Fibroblast of skin of right quadriceps (primary cell): ENCODE measurements at places on chromosomes 6 and 20.

GRCh38 chr6:47106721-47107197 lies 64.6 kb upstream of the ADGRF1 start:
- DNase-seq: no peak

DNA sequence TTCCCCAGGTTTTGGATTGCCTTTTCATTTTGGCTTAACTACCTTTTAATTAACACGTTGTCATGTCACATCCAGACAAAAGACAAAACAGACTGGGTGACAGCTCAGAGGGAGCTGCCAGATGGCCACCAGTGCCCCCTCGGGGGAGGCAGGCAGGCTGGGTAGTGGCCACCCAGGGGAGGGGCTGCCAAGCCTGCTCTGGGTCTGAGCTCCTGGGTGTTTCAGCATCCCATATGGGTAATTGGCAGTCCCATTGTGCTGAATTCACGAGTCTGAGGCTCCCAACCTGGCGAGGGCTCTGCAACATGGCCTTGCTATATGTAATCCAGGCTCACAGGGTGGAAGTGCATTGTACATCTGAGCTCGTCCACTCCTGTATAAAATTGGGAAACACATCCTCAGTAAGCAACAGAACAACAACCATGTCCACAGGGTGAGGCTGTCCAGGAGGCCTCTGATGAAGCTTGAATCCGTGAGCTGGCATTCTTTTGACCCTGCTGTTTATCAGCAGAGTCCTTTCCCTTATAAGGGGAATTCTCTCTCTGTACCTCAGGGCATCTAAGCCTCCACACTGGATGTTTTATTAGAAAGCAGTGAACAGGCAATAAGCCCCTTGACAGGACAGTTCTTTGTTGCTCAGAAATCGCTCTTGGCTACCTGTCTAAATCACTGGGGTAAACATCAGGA lies 111.7 kb upstream of the SLC22A23 start:
- no peak for DNase-seq

GRCh38 chr6:713351-713750 lies 20.4 kb upstream of the EXOC2 start:
- DNase-seq: no peak

- DNase-seq: peak; percentile 28
These were observed 64.8 kb upstream of the FOXQ1 start for GRCh38 chr6:1247056-1247455.

DNA sequence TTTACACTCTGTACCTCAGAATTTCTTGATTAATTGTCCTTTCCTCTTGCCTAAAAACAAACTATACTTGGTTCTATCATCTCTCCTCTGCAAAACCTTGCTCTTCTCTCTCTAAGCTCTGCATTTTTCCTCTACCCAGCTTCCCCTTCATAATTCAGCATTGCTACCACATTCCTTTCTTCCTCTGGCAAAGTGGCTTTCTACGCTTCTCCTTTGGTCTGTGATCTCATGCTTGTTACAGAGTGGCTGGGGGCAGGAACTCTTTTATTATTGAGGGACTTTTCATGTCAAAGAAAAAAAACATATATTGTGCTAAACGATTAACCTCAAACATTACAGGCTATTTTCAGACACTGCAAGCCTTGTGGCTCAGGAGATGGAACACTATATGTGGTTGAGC lies 333.3 kb upstream of the KCNQ5 start:
- peak; percentile 28 for DNase-seq

DNA sequence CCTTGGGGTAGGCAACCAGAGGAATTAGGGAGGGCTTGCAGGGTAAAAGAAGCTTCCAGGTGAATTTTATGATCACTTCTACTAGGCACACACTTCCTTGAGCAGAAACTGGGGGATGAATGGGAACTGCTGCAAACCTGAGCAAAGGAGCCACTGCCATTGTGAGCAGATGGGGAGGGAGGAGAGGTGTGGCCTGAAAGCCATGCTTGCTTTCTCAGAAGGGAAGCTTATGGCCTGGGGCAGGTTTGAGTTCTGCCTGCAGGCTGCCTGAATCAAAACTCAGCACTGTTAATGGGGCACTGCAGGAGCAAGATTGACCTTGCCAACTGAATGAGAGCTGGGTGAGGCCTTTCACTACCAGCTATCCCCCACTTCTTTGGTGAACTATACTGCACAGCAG lies 328.1 kb downstream of the NKAIN2 start:
- no peak for DNase-seq

- DNase-seq: no peak
These were observed 711.1 kb downstream of the KIF16B start for GRCh38 chr20:15862178-15862577.

GRCh38 chr6:71388856-71389527 lies 100.4 kb downstream of the OGFRL1 start:
- DNase-seq: no peak

GRCh38 chr20:10291568-10292248 lies 73.1 kb downstream of the SNAP25 start:
- no peak for DNase-seq

DNA sequence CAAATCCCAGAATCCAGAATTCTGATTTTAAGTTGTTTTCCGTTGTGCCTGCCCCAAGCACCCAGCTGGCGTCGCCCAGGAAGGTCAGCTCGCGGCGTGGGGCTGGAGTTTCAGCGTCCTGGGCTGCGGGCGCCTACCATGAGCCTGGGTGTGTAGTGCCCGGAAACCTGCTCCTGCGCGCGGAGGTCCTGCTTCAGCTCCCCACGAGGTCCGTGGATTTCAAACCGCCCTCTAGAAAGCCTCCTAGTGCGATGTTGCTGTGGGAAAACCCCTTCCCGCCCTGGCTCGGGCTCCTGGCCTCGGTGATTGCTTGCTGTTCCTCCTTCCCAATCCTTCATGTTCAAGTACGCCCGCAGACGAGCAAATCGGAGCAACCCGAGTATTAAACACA lies 51.3 kb upstream of the NRN1 start:
- no peak for DNase-seq

- DNase-seq: peak; percentile 44
These were observed 9.7 kb upstream of the MMS22L start for GRCh38 chr6:97292671-97293070.

- DNase-seq: no peak
These were observed 72.7 kb downstream of the SOX4 start for GRCh38 chr6:21666201-21666691.

DNA sequence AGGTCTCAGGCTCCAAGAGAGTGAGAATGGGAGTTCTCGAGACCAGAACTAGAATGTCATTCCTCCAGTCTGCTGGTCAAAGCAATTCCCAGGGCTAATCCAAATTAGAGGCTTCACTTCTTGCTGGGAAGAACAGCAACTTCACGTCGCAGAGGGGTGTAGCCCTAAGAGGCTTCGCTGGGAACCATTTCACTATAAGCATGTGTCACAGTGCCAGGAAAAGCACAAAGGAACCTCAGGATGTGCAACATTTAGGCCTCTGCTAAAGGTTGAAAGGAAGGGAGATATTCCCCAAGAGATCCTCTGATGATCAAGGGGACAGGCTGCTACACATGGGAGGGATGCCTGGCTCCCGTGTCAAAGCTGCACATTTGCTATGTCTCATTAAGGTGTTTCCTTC lies 35.9 kb upstream of the NXT1 start:
- DNase-seq: no peak

GRCh38 chr6:162251257-162251656 lies 476.3 kb downstream of the PRKN start:
- DNase-seq: no peak

- DNase-seq: no peak
These were observed 69.1 kb downstream of the FAM120B start for GRCh38 chr6:170375661-170376060.

DNA sequence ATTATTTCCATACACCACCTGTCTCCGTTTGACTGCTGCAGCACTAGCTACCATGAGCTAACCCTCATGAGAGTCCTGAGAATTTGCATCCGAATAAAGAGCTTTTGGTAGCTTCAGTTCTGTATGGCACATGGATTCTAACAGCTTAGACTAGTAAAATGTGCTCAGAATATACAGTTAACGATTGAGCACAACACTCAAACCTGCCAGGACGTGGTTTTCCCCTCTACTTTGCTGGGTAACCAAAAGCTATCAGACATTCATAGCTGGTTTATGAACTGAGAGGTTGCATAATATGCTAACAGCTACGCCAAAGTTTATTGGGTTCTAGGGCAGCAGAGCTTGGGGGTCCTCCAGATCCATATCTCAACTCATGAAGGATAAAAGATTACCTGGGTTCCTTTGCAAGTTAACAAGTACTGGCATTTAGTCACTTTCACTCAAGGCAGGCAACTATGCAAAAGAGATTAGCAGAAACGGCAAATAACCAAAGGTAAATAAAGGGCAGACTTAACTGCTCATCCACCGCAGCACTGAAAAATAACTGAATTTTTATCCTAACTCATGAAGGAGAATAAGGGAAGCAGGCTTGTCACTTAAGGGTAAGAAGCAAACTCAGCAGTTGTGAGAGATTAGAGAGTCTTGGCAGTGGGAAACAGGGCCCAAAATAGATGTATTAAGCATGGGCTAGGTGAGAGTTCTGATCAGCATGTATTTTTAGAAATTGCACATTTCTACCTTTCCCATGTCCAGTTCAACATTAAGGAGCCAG lies 29.4 kb downstream of the NUDT3 start:
- DNase-seq: no peak

DNA sequence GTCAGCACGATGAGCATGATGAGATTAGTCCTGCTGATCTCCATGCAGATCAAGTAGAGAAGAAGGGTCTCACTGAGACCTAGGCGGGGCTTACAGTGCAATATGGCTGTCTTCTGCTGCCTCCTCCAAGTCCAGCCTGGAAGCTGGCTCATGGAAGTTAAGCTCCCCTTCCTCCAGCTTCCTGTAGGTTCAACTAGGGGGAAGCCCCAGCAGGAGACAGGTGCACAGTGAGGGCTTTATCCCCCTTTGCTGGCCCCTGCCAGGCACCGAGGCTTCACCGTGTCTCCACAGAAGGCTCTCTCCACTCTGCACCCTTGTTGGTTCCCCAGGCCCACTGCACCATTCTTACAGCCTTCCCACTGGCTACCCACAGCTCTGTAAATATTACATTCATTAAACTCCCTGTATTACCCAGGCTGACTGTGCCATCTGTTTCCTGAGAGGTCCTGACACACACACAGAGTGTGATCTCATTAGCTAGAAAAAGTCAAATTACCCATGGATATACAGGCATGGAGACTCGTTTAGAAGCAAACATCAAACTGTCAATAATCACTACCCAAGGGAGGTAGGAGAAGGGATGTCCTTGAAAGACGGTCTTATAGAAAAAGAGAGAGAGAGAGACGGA lies 90.4 kb downstream of the SLC2A10 start:
- no peak for DNase-seq

- no peak for DNase-seq
These were observed 298.0 kb downstream of the QKI start for GRCh38 chr6:163712566-163712961.

DNA sequence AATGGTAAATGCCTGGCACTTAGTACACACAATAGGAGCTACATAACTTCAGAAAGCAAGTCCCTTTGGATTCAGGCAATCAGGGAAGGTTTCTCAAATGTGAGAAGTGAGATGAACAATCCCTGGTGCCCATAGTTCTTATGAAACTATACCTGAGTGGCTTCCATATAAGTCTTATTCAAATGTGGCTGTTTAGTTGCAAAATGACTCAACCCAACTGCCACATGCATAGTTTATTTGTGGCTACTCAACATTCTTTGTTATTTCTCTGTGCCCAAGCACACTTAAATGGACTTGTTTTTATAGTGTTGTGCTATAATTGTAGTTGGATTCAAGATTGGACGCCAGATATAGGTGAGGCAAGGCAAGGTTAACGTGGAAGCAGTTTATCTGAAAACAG lies 93.7 kb upstream of the ATXN1 start:
- no peak for DNase-seq

DNA sequence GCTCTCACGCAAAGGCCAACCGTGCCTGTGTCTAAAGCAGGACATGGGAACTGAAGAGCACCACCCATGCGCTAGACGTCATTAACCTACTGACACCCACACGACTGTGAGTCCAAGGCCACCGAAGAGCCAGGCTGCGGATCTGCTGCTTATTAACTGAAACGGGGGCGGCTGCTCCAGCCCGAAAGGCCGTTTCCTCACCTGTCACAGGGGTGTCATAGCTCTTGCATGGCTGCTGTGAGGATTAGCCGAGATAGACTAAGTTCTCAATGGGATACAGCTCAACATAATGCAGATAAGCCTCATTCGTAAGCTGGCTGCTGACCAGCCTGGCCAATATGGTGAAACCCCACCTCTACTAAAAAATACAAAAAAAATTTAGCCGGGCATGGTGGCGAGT lies 26.7 kb downstream of the OVOL2 start:
- no peak for DNase-seq

DNA sequence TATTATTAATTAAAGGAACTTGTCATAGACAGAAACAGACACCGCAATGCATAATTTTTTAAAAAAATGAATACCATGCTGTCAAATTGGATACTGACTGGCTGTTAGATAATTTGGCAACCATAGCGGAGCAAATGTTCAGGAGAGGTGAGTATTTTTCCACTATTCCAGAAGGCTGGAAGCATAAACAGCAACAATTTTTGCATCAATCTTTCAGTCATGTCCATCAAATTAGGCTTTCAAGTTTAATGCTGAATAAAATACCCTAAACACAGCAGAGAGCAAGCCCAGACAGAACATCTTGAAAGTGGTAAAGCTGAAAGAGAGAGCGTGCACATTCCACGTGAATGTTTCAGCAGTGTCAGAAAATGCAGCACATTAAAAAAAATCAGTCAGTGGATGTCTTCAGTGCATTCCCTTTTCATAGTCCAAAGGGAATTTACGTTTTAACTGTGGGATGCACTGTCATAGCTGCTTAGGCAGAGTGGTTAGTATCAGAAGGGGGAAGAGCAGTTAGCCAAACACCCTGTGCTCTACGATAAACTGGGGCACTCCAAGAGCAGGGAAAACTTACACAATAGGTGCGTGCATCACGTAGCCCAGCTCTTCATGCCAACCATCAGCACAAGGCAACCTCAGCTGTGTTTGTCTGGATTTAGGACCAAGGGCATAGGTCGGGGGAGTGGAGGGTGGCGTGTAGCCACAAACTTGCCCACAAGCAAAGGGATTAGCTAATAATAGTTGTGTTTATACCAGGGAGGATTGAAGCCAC lies 116.2 kb upstream of the STMND1 start:
- peak; percentile 91 for DNase-seq

DNA sequence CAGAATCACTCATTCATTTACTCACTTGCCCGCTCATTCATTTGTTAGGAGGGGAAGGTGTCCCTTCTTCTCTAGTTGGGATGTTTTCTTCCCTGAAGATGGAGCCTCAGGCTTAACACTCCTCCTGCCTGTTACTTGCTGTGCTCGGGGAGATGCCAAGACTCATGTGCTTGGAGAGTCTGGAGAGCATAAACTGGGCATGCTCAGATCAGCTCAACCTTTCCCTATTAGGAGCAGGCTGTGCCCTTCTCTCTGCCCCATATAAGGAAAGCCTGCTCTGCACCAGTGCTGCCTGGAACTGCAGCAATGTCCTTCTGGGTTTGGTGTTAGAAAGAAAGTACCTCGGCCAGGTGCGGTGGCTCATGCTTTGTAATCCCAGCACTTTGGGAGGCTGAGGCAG lies 18.0 kb upstream of the UBE2V1 start:
- peak; percentile 33 for DNase-seq

DNA sequence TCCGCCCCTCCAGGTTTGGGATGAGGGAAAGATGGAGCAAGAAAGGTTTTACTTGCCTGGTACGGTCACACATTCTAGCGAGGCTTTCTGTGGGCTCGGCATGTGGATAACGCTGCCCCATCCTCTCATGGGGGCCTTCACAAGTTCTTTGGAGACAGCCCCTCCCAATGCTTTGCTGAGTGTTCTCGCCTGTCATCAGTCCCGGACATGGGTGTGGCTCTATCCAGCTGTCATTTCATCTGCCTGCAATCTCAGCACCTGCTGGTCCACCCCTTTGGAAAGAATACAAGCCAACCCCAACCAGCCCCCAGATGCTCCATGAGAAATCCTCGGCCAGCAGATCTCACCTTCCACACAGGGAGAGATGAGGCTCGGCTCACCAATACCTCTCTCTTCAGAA lies 30.3 kb upstream of the MDGA1 start:
- no peak for DNase-seq
